ENCODE measurements at places on chromosomes 2 and 18.

GRCh38 chr18:61579581-61579980 lies 246.4 kb downstream of the CDH20 start:
- no peak for DNase-seq

DNA sequence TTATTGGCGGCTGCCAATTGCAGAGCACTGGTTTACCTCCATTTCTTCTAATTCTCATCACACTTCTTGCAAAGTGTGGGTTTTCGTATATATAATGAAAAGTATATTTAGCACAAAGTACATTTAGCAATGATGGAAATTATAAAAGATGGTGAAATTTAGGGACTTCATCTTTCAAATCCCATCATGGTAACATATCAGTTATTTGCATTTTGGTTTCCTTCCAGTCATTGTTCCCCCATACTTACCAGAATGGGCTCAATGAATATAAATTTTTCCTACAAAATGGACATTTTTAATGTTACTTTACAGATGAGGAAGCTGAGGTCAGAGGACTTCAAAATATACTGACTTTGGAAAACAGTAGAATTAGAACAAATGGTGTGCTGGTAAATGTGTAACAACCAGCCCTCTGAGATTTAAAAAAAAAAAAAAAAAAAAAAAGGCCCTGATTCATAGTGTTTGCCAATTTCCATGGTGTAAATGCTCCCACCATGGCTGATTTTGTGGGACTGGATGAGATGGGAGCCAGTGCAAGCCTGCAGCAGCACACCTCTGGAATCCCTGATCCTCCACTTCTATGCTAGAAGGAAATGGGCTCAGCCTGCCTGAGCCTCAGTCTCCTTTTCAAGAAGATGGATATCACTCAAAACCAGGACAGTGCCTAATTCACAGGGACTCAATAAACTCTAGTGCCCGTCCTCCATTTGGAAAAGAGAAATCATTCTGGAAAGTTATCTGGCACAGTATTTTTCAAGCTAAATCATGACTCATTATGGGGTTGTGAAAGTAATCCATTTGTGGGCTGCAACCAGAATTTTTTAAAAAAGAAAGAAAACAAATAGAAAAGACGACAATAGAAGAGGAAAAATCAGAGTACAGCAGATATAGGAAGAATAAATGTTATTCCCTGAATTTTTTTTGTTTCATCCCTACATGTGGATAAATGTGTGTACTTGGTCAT lies 34.0 kb downstream of the LBH start:
- DNase-seq: no peak

DNA sequence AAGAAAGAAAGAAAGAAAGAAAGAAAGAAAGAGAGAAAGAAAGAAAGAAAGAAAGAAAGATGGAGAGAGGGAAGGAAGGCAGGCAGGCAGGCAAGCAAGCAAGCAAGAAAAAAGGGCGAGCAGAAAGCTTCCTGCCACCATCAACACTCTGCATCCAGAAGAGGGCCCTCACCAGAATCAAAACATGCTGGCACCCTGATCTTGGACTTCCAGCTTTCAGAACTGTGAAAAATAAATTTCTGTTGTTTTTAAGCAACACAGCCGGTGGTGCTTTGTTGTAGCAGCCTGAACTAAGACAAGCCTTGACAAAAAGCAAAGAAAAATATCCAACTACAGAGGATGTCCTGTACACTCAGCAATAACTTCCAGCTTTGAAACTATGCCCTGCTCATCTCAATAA lies 401.7 kb downstream of the LRATD1 start:
- no peak for DNase-seq

GRCh38 chr18:58042826-58043490 lies 1.1 kb upstream of the NEDD4L start:
- no peak for DNase-seq

GRCh38 chr18:24992491-24992890 lies 359.5 kb downstream of the ZNF521 start:
- DNase-seq: no peak

DNA sequence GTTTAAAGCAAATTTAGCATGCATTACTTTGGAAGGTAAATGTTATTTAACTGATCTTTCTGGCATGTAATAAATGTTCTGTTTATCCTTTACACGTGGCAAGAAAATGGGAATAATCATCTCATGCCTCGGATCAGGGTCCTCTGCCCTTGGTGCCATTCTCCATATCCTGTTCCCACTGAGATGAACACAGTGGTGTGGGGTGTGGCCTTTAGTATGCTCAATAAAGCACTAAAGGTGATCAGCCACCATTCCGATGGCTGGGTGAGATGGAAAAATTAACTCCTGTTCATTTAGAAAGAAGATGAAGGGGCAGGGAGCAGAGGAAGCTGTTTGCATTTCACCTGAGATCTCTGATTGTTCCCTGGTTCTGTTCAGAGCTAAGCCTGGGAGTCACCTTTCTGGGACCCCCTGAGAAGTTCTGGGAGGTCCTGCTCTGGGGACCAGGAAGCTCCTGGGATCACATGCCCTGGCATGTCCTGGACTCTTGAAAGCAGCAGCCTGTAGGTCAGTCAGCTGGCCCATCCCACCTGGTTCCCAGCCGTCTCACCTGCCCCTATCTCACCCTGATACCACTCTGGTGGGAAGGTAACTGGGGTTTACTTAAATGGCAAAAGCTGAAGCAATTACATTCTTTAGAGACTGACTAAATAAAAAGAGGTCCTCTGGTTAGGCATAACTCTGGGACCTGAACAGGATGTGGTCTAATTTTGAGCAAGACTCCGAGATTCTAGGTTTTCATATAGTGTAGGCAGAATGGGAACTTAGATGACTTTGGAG lies 288.9 kb upstream of the EPAS1 start:
- DNase-seq: no peak

GRCh38 chr2:102470168-102470567 lies 2.9 kb upstream of the SLC9A4 start:
- DNase-seq: no peak

DNA sequence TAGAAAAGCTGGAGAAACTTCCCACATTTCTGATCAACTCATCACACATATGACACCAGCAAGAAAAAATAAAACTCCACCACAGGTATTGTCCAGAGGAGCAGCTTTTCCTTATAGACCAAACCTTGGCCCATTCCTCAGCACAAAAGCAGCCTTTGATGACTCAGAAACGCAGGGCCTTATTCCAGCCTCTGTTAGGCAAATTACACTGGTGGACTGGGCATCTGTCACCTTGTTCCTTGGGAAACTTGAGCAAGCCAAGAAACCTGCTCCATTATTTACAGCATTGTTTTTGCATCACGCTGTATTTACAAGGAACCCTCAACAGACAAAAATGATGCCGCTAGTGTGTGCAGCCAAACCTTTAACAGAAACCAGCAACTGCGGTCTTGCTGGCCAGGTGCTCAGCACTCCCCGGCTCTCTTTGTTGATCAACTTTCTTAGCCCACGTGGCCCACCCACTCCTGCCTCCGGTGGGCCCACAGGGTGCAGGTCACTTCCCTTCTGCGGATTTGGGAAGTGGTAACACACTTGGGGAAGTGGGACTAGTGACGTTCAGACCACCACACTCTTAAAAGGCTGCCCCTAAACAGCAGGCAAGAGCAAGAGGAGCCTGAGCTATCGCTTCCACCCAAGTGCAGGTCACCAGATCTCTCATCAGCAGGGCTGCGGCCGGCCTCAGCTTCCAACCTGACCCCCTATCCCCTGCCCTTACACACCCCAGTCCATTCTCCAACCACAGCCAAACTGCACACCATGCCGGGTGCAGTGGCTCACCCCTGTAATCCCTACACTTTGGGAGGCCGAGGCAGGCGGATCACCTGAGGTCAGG lies 1.5 kb downstream of the AP1S3 start:
- no peak for DNase-seq

DNA sequence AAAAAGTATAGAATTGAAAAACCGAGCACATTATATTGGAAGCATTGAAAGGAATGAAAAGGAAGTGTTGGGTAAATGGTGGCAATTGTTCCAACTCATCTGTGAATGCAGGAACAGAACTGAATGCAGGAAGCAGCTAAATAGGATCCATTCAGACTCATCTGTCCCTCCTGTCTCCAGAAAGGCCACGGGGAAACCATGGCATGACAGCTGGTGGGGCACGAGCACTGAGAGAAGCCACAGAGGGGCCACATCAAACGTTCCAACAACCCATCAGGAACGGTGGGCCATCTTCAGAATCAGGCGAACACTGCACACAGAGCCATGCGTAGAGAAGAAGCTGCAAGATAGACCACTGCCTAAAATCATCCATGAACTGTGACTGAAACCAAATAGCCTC lies 138.5 kb upstream of the SLC35G4 start:
- DNase-seq: no peak

DNA sequence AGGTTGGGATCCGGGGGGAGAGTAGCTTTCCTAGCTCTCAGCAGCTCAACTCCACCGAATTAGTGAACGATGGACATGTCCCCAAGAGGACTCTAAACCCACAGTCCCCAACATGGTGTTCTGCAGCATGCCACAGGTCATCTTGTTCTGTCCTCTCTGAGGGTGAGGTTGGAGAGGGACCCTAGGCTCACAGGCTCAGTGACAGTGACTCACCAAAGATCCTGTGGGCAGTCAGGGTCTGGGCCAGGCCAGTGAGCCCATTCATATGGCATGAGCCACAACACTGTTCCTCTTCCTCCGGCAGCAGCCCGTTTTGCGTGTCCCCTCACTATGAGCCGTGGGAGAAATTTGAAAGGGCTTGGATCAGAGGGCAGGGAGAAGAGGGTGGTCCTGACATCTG lies 2.8 kb upstream of the SLC20A1 start:
- DNase-seq: no peak

- no peak for DNase-seq
These were observed 61.1 kb upstream of the XDH start for GRCh38 chr2:31475692-31476091.

- DNase-seq: no peak
These were observed 88.8 kb downstream of the CDC42EP3 start for GRCh38 chr2:37582481-37583220.

- DNase-seq: no peak
These were observed 19.9 kb downstream of the EFEMP1 start for GRCh38 chr2:55903727-55904126.

- DNase-seq: no peak
These were observed 137.7 kb downstream of the PXDN start for GRCh38 chr2:1606421-1607235.

- no peak for DNase-seq
These were observed 79.2 kb downstream of the SETBP1 start for GRCh38 chr18:44759925-44760342.

DNA sequence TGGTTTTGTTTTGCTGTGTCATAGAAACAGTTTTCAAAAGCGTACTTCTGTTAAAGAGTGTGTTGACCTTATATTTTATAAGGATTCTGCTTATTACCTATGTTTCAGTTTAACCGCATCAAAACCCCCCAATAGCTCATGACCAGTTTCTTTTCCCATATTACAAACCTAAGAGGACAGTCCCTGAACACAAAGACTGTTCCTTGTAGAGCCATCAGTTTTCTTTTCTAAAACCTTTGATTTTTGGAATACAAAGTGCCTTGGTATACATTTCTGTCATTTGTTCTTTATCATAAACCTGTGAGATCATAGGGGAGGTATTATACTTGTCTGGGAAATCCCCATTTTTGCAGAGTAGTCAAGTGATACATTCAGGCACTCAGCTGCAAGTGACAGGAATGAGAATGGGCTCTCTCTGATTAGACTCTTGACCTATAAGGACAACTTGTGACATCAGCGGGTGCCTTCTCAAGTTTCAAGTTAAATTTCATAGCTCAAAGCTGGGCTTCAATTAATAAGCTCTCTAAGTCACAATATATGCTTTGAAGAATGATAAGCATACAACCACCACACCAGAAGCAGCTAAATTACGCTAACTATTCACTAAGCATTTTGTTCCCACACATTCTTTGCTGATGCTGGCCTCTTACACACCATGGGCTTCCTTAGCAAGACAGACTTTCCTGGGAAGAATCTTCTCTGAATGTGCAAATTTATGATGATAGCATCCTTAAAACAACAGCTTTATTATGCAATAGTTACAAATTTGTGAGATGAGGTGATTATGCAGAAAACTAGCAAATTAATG lies 97.5 kb upstream of the CD302 start:
- DNase-seq: no peak

DNA sequence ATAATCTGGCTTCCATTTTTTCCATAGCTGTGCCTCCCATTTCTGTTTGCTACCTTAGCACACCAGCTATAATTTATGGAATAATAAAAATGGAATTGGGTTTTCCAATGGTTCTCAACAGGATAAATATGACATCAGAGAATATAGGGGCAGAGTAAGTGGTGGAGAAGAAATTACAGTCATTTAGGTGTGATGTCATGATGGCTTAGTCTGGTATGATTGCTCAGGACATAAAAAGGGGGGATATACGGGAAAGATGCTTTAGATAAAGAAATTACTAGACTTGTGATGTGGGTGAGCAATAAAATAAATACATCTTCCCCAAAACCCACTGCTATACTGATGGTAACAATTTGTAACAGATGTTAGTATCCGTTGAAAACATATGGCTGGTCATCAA lies 21.6 kb upstream of the KIF5C start:
- no peak for DNase-seq

- DNase-seq: no peak
These were observed 697.5 kb downstream of the TMEM182 start for GRCh38 chr2:103459283-103459682.

- no peak for DNase-seq
These were observed 27.8 kb downstream of the GALNT14 start for GRCh38 chr2:31110431-31110830.

DNA sequence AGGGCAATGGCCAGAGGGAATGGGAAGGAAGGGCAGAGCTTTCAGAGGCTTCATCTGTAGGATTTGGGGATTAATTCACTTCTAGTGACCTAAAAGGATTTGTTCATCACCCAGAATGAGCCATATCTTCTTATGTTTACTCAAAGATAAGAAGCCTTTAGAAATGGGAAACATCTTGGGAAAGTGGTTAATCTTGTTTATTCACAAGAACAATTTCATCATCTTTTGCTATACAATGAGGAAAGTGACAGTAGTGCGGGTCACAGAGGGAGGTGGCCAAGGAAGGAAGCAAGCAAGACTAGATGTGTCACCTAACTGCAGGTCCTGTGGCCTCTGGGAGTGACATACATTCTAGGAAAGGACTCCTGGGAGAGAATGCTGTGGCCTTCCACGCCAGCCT lies 140.4 kb upstream of the ALPP start:
- DNase-seq: no peak
